ENCODE measurements at places on chromosomes 6 and 20.

DNA sequence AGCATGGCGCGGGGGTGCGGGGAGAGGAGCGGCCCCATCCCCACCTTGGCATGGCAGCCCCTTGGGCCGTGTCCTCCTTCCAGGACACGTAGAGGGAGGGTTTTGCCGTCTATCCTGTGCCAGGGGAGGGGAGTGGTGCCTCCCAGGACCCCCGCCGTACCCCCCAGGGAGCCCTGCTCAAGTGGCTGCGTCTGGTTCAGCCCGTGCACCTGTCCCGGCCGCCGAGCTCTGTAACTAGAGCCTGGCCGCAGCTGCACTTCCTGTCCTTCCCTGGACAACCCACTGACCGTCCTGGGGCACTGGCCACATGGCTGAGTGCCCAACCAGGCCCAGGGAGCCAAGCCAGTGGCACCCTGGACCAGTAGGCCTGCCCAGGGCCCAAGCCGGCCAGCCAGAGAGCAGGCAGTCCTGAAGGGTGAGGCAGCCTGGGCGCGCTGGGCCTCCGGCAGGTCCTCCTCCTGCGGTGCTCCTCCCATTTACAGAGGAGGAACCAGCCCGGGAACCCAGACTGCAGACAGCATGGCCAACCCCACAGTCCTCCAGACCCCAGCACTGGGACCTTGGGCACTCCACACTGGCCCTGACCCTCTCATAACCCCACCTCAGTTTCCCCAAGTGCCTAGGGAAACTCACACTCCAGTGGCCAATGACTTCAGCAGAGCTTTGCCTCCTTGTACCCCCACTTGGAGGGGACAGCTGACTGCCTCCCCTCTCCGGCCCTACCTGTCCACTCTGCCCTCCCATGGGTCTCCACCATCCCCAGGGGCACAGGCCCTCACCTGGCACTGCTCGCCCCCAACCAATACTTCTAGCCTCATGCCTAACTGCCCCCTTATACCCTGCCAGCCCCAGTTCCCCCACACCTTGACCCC lies 8.7 kb downstream of the LAMA5 start:
- DNase-seq: no peak

DNA sequence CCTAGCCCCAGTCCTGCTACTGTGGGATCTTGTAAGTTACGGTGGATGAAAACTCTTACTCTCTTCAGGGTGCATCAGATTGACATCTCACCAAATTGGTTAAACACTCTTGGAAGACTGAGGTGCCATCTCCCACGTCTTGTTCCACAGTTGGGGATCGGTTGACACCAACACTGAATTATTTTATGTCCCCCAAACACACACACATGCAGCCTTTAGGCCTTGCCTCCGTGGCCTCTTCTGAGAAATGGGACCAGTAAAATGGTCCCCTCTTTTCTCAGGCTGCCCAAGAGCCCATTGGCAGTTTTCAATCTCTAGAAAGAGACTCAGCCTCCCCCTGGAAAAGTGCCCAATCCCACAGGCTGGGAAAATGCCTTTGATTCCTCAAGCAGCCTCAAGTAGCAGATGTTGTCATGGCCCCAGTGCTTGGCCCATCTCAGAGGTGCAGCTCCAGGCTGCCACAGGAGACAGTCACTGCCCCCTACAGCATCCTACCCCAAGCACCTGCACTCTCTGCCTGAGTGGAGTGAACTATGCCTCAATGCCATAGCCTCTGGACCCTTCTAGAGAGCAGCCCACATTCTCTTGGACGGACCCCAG lies 163.9 kb downstream of the ANKRD60 start:
- DNase-seq: peak; percentile 42

DNA sequence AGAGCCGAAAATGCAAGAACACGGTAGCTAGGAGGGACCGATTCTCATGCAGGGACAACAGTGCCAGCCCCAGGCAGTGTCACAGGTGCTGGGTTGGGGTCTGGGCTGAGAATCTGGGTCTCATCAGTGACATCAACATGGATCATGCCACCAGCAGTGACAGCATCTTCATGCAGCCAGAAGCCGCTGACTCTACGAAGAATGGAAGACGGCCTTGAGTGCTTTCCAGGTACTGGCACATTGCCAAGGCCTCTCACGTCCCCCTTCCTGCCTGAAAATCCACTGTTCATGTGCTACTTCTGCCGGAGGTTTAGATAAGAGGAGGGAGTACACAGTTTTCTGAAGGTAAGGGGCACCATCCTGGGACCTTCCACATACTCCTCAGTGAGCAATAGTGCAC lies 141.1 kb upstream of the FOXQ1 start:
- no peak for DNase-seq

DNA sequence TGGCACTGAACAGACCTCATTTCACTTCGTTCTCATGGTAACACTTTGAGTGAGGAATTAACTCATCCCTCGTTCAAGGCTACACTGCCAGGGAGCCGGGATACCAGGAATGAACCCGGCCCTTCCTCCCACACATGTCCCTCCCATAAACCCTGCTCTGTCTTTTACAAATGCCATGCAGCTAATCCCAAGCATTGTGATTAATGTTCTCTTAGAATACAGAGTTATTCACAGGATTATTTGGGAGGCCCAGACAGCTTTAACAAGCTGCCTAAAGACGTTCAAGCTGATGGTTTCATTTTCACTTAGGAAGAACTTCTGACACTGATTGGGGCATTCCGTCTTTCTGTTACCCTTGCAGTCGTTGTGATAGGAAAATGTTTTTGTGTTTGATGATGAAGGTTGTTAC lies 42.5 kb upstream of the CD83 start:
- DNase-seq: no peak
